NCI-H2081 treated with DMSO at 0.1 percent for 48 hours (cell line): ENCODE measurements at places on chromosomes 5 and 9.

DNA sequence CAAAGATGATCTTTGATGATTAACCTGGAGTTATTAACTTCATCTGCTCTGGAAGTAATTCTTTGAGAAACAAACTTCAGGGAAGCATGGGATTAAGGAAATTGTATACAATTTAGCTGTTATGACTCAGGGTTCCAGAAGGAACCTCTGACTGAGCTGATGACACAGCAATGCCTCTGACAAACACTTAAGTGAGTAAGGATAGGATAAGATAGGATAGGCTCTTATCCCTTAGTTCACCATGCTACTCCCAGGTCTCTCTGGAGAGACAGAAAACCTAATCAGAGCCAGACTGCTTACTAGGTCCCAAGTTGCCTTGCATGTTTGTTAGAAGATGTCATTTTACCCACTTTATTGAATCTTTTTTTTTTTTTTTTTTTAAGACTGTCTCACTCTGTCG is 12.6 kb upstream of the TMEM38B start:
- no peak for DNase-seq

- no peak for DNase-seq
Measured at GRCh38 chr5:179146277-179146676, 86.1 kb downstream of the ZNF354C start.

DNA sequence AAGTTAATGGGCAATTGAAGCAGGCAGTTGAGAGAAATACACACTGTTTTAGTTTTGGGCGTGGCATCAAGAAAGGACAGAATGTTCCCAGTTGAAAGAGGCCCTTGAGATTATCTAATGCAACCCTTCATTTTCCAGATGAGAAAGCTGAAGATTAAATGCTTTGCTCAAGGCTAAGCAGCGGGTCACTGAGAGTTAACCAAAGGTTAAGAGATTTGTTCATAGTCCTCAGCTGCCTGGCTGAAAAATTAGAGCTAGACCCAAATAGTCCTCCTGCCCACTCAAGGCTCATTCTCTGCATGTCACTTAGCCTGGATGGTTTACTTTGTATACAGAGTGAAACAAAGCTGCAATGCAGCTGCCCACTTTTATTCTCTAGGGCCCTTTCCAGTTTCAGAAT is 46.7 kb upstream of the MAMDC2 start:
- no peak for DNase-seq

- DNase-seq: no peak
Measured at GRCh38 chr5:65816729-65817128, 94.7 kb downstream of the NLN start.

GRCh38 chr5:82596451-82596850 is 318.3 kb upstream of the RPS23 start:
- DNase-seq: no peak
